ENCODE measurements at places on chromosomes 1 and 21. TPM values are rescaled to one million over a fixed set of nuclear protein-coding genes. Genes with fewer than 3 reads are reported as not detected.

Gene SLC45A3
- 5.0 TPM for total RNA-seq

Gene ALX3
- not detected for total RNA-seq

Gene AGMAT
- total RNA-seq: 7.6 TPM

Gene S100A12
- total RNA-seq: not detected

Gene PGBD5
- 0.37 TPM for total RNA-seq

Gene ZNF683
- not detected for total RNA-seq

Gene AMY1B
- total RNA-seq: not detected

Gene PRAMEF17
- not detected for total RNA-seq

Gene SMIM1
- 1.3 TPM for total RNA-seq

Gene EDN2
- total RNA-seq: 31.3 TPM

Gene PADI2
- total RNA-seq: 1.1 TPM

Gene REN
- total RNA-seq: not detected

Gene SLC25A34
- total RNA-seq: 0.53 TPM

Gene SLC45A1
- 10.3 TPM for total RNA-seq

Gene PDZK1IP1
- total RNA-seq: 7.6 TPM

Gene RBM11
- total RNA-seq: not detected

Gene CEP350
- 8.3 TPM for total RNA-seq

Gene PTPRU
- total RNA-seq: 7.1 TPM

Gene KCNE2
- not detected for total RNA-seq

Gene RUNX3
- 5.7 TPM for total RNA-seq

Gene SFN
- total RNA-seq: 710 TPM

Gene DIO1
- not detected for total RNA-seq

Gene FMO4
- 0.31 TPM for total RNA-seq

Gene TOE1
- 12.5 TPM for total RNA-seq

Gene PLPP3
- 30.4 TPM for total RNA-seq

Gene FCRL3
- not detected for total RNA-seq

Gene PIGP
- total RNA-seq: 13.9 TPM

Gene NCAM2
- total RNA-seq: not detected

Gene NUDT4B
- total RNA-seq: 1.6 TPM

Gene LDLRAD1
- total RNA-seq: not detected

Gene FAM151A
- total RNA-seq: 0.32 TPM

Gene CD84
- total RNA-seq: not detected

Gene CNR2
- total RNA-seq: not detected

Gene LRRC53
- total RNA-seq: not detected

Gene MYOM3
- total RNA-seq: 8.2 TPM

Gene SPATA46
- not detected for total RNA-seq

Gene TCHHL1
- total RNA-seq: not detected

Gene DHCR24
- 50.1 TPM for total RNA-seq

Gene CFHR5
- total RNA-seq: not detected

Gene MPZ
- 0.43 TPM for total RNA-seq

Gene RNASEL
- total RNA-seq: 2.0 TPM

Gene HUNK
- 1.4 TPM for total RNA-seq

Gene RABIF
- total RNA-seq: 13.4 TPM

Gene MAST2
- total RNA-seq: 16.5 TPM

Gene FAM167B
- 0.70 TPM for total RNA-seq

Gene TCEA3
- 0.46 TPM for total RNA-seq

Gene ITGB2
- 0.70 TPM for total RNA-seq

Gene CAPN2
- 429 TPM for total RNA-seq

Gene KRTAP19-1
- total RNA-seq: not detected

Gene CDK18
- 0.96 TPM for total RNA-seq

Gene MAN1C1
- 0.30 TPM for total RNA-seq

Gene OLFML3
- 3.9 TPM for total RNA-seq

Gene C1orf167
- total RNA-seq: not detected

Gene LCE3D
- total RNA-seq: 2.3 TPM

Data from A549 treated with Mapracorat at 1 μM for 4 hours (cell line).